ENCODE measurements at places on chromosomes 2 and 18.

- no peak for DNase-seq
Observed at GRCh38 chr2:109202486-109202885, 73.5 kb downstream of the SH3RF3 start.

GRCh38 chr2:143635936-143636335, 506.7 kb downstream of the ARHGAP15 start:
- no peak for DNase-seq

- no peak for DNase-seq
Observed at GRCh38 chr18:40878371-40878770, 1076.7 kb upstream of the PIK3C3 start.

- no peak for DNase-seq
Observed at GRCh38 chr18:13394801-13395200, 176.2 kb downstream of the LDLRAD4 start.

GRCh38 chr2:238105506-238106338, 5.6 kb downstream of the ESPNL start:
- no peak for DNase-seq

DNA sequence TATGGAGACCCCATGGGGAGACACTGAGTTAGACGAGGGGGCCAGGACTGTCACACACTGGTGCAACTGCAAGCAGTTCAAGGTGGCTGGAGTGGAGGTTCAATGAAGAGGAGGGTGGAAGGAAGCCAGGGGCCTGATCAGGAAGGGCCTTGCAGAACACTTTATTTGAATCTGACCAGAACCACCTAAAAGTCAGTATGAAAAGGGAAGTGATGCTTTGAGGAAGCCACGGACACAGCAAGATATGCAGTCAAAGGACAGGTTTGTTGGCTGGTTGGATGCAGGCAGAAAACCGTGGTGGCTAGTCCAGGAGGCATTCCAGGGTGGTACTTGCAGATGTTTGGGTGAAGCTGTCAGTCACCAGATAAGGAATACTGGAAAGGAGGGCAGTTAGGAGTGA, 3.5 kb upstream of the FAM124B start:
- no peak for DNase-seq

DNA sequence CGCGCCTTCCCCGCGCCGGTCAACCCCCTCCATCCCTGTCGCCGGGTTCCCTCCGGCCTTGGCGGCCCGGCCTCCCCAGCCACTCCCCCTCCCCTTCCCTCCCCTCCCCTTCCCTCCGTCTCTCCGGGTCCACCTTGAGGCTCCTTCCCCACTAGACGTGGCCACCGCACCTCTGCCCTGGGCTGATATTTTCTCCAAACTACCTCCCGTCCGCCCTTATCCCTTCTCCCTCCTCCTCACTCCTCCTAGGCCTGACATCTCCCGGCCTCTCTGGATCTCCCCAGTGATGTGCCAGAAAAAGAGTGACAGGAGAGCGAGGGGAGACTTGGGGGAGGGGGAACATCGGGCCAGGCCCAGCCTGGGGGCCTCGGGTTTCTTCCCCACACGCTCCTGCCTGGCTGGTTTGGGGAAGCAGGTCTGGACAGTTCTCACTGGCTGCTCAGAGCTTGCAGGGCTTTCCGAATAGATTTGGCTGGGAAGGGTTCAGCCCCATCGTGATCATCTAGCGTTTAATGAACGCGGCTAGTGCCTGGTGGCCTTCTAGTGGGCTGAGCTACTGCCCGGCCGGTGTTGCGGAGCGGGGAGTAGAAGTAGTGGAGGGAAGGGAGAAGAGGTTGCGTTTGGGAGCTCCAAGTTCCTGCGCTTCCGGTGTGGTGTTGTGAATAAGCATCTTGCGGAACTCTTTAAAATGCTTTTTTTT, 641 bp downstream of the MAPRE3 start:
- no peak for DNase-seq

- DNase-seq, result no peak
Observed at GRCh38 chr2:133847591-133847990, 279.3 kb upstream of the NCKAP5 start.

DNA sequence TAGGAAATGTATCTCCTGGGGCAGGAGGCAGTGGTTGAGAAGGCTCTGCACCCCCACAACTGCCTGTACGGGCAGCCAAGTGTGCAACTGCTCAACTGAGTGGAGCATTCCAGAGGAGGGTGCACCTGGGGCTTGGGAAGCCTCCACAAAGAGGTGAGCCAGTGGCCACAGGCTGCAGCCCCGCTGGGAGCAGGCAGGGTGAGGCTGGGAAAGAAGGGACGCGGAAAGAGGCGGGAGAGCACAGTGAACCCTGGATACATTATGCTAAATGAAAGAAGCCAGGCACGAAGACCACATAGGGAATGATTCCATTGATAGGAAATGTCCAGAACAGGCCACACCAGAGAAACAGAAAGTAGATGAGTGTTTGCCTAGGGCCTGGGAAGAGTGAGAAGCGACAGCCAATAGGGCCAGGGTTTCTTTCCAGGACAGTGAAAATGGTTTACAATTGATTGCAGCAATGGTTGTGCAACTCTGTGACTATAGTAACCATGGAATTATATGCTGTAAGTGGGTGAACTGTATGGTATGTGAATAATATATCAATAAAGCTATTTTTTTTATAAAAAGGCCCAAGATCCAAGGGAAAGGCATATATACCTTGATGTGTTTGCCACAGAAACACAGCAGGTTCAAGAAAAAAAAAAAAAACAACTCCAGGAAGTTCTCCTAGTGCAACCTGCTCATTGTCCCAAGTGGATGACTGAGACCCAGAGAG, 82.4 kb downstream of the DDX1 start:
- no peak for DNase-seq

- no peak for DNase-seq
Observed at GRCh38 chr2:201882353-201883090, 76.2 kb downstream of the CDK15 start.

GRCh38 chr2:170525566-170525900, 189.6 kb upstream of the SP5 start:
- no peak for DNase-seq
